ENCODE measurements at places on chromosomes 2 and 18. TPM values are rescaled to one million over a fixed set of nuclear protein-coding genes. Genes with fewer than 3 reads are reported as not detected.

Gene DNER
- total RNA-seq, result 11.1 TPM

Gene ITGB1BP1
- total RNA-seq, result 187 TPM

Gene EVX2
- total RNA-seq, result not detected

Gene FAM237A
- not detected for total RNA-seq

Gene ITPRIPL1
- not detected for total RNA-seq

Gene CD226
- total RNA-seq, result 0.08 TPM

Gene SPDYA
- 0.15 TPM for total RNA-seq

Gene IL1RL2
- not detected for total RNA-seq

Gene TNFRSF11A
- total RNA-seq, result 11.8 TPM

Gene LOXHD1
- total RNA-seq, result not detected

Gene DSG1
- total RNA-seq, result not detected

Gene SLC16A14
- 1.6 TPM for total RNA-seq

Gene SUMO1
- total RNA-seq, result 146 TPM

Gene CFAP221
- total RNA-seq, result not detected

Gene ASNSD1
- 30.8 TPM for total RNA-seq

Gene PROM2
- total RNA-seq, result 0.19 TPM

Gene MARCO
- 0.36 TPM for total RNA-seq

Gene SALL3
- total RNA-seq, result not detected

Gene PMAIP1
- 18.0 TPM for total RNA-seq

Gene TGFA
- 5.0 TPM for total RNA-seq

Gene CYP27C1
- 2.7 TPM for total RNA-seq

Gene C2orf76
- total RNA-seq, result 12.6 TPM

Gene SNTG2
- total RNA-seq, result not detected

Gene L3MBTL4
- not detected for total RNA-seq

Gene LIMS3
- not detected for total RNA-seq

Gene CHRNG
- not detected for total RNA-seq

Gene SPATA3
- not detected for total RNA-seq

Gene KLHL30
- 0.17 TPM for total RNA-seq

Gene IL1RL1
- 0.56 TPM for total RNA-seq

Gene CYP27A1
- total RNA-seq, result 0.32 TPM

Gene C1QL2
- 0.29 TPM for total RNA-seq

Gene DCTN1
- total RNA-seq, result 107 TPM

Gene TWIST2
- total RNA-seq, result 16.6 TPM

Gene EIF2AK2
- 23.7 TPM for total RNA-seq

Gene TNFAIP6
- total RNA-seq, result 1.2 TPM

Gene OR6B2
- not detected for total RNA-seq

Gene CREG2
- 14.2 TPM for total RNA-seq

Gene LRRC30
- total RNA-seq, result not detected

Gene TMEM214
- 67.5 TPM for total RNA-seq

Gene UGT1A1
- 0.88 TPM for total RNA-seq

Gene CCT4
- 304 TPM for total RNA-seq

Gene DCDC2C
- total RNA-seq, result not detected

Gene DSC3
- total RNA-seq, result 1.2 TPM

Gene TMEM182
- total RNA-seq, result 3.7 TPM

Gene GTF3C2
- 61.4 TPM for total RNA-seq

Gene IL1R2
- total RNA-seq, result 0.75 TPM

Gene KCTD18
- total RNA-seq, result 9.9 TPM

Gene CASP10
- 2.0 TPM for total RNA-seq

Gene CRYGD
- total RNA-seq, result not detected
